G401 (cell line): ENCODE measurements at places on chromosomes 3 and 15.

GRCh38 chr15:42549032-42549491, 424 bp downstream of the HAUS2 start:
- DNase-seq, result peak; percentile 59

DNA sequence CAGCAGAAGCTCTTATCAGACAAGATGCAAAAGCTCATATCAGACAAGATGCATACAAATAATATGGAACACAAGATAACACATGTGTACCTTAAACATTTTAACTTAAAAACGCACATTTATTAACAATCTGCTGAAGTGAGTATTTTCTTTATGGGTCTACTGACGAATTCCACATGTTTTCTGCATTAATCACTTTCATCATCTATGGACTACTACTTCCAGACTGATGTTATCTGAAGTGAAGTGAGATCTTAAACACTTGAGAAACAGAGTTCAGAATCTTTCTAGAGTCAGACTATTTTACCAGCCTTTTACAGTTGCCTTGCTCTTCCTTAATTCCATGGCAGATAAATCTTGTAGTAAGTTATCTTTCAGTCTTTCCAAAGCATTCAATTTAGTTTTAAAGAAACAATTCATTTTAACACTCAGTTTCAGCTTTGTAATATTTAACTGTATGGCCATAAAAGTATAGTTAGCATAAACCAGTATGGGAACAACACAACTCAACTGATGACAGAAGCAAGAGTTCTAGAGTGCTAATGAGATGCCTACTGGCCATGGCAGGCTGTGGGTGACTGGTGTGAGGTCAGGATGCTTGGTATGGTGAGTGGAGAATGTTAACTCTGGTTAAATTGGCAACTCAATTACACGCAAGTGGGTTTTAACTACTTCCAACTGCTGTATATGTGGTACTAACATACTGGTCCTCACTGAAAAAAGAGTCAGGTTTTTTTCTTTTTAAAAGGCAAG, 9.8 kb downstream of the CMTM6 start:
- DNase-seq, result no peak

GRCh38 chr3:154658000-154658399, 228.0 kb upstream of the GPR149 start:
- DNase-seq, result no peak

DNA sequence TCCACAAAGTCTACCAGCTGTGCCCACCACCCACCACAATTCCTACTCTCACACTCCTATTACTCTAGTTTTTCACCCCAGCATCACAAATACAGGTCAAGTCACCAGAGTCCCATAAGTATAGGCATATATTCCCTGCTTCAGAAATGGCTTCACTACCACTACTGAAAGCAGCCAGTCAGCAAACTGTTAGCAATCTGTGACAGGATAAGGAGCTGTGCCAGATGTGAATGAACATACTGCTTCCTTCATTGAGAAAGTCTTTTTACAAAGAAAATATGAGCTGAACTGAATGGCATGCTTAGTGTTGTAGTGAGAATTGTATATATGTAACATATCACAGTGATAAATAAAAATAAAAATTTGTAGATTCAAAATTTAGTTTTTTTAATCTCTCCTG, 76.8 kb downstream of the C3orf85 start:
- DNase-seq, result no peak

GRCh38 chr3:167740961-167741587, 5.6 kb downstream of the SERPINI1 start:
- peak; percentile 26 for DNase-seq

GRCh38 chr15:39285071-39285470, 295.8 kb upstream of the THBS1 start:
- no peak for DNase-seq

GRCh38 chr3:191262650-191263049, 63.6 kb downstream of the OSTN start:
- no peak for DNase-seq

- DNase-seq, result no peak
Observed at GRCh38 chr15:48718646-48719045, 73.1 kb upstream of the FBN1 start.

- DNase-seq, result no peak
Observed at GRCh38 chr3:15783361-15783969, 14.3 kb downstream of the ANKRD28 start.

GRCh38 chr3:126399351-126399735, 4.6 kb downstream of the CFAP100 start:
- DNase-seq, result no peak

DNA sequence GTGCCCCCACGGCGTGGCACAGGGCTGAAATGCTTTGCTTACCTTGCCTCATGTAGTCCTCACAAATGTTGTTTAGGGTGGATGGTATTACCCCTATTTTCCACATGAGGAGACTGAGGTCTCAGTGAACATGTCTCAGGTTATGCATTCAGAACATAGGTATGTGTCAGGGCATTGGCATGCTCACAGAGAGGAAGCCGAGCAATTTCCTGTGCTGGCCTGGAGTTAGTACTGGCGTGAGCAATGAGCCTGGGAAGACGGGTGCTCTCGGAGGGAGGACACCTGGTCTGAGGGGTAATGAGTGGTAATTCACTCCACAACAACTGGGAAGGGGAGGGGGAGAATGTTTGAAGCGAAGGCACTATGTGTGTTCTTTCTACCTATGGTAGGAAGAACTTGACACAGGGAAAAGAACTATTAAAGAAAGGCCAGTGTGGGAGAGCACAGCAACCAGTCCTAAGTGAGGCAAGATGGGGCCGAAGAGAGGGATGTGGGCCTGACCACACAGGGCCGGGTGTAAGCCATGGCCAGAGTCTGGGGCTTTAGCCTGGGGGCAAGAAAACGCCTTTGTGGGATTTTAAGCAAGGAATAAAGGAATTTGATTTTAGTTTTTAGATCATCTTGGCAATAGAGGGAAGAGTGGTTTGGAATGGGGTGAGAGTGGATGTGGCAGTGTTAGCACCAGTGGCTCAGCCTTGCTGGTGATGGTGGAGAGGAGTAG, 4.9 kb upstream of the FAM131A start:
- DNase-seq, result no peak

- DNase-seq, result no peak
Observed at GRCh38 chr15:78840661-78841375, 29.6 kb upstream of the ADAMTS7 start.

DNA sequence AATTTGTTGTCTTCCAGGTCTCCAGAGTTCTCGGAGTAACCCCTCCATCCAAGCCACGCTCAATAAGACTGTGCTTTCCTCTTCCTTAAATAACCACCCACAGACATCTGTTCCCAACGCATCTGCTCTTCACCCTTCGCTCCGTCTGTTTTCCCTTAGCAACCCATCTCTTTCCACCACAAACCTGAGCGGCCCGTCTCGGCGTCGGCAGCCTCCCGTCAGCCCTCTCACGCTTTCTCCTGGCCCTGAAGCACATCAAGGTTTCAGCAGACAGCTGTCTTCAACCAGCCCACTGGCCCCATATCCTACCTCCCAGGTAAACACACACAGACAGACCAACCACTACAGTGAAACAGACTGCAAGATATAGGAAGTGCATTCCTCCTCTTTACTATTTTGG, 87.9 kb upstream of the BLM start:
- DNase-seq, result no peak

GRCh38 chr15:75454471-75455378, 3.2 kb upstream of the SIN3A start:
- DNase-seq, result no peak

GRCh38 chr3:99023590-99024192, 122.2 kb upstream of the DCBLD2 start:
- DNase-seq, result peak; percentile 10

GRCh38 chr3:129822241-129822640, 71.3 kb downstream of the TMCC1 start:
- no peak for DNase-seq

DNA sequence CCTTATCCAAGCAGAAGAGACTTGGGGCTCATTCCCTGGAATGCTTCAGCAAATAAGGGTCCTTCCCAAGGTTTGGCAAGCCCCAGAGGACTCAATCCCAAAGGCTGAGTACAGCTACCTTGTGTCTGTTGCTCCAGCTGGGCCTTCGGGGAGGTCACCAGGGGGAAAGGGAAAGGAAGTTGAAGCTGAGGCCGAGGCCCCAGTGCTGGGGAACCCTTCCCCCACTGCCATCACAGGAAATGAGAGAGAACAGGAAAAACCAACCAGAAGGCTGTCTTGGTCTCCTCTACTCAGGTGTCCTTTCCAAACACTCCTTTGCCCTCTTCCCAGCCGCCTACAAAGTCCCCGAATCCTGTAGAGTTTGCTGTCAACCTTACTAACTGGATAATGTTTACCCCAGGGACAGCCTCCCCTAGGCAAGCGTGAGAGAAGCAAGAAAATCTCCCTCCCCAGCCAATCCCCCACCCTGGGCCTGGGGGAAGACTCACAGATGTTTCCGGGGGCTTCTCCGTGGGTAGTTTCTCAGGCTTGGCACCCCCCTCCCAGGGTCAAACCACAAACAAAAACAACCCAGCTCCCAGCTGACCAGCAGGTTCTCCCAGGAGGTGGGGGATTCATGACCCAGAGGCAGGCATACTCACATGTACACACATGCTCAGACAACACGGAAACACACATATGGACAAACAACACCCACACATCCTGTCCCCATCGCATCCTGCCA, 5.5 kb downstream of the CSRNP1 start:
- DNase-seq, result no peak

GRCh38 chr15:65391732-65392131, 13.9 kb upstream of the IGDCC3 start:
- DNase-seq, result no peak

- DNase-seq, result no peak
Observed at GRCh38 chr3:130795396-130795795, 48.8 kb upstream of the PIK3R4 start.

DNA sequence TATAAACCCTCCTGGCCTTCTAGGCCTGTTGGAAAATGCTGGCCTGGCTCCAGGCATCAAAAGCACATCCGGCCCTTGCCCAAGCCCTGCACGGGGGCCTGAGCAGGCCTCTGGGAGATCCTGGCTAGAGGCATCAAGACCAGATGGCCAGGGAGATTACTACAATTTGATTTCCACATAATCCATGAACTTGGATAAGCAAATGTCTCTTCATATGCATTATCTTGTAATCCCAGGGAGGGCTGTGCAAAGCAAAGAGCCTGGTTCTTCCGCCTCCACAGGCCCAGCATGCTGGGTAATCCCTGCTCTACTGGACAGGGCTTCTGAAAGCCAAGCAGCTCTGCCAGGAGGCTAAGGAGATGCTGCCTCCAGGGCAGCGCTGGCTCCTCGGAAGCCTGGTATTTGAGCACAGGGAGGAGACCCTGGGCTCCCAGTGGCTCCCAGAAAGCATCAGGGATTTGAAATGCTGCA, 18.2 kb downstream of the MRPL46 start:
- peak; percentile 87 for DNase-seq

DNA sequence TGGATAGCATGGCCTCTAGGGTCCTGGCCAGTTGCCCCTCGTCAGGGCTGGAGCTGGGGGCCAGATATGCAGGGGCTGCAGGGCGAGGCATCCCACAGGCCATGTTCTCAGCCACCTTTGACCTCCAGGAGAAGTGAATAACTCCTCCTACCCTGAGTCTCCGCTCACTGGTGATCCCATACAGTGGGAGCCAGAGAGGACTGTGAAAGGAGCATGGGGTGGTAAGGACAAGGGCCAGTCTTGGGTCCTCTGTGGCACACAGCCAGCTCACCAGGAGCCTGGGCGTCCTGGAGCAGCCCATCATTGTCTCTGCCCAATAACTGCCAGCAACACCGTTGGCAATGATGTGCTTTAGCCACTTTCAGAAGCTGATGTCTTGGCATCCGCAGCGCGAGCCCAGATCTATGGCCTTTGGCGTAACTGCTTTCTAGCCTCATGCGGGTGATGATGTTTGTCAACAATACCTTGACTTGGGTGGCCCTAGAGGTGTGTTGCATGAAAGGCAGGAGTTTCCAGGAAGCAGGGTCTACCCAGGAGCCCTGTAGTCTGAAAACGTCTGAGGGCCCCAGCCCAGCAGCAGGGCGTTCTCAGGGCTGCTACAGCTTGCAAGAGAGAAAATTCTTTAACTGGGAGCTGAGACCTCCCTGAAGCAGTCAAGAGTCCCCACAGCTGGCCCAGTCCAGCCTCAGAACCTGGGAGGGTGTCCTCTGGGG, 61.1 kb upstream of the IQSEC1 start:
- no peak for DNase-seq

- no peak for DNase-seq
Observed at GRCh38 chr3:109678600-109678999, 341.3 kb upstream of the DPPA4 start.

DNA sequence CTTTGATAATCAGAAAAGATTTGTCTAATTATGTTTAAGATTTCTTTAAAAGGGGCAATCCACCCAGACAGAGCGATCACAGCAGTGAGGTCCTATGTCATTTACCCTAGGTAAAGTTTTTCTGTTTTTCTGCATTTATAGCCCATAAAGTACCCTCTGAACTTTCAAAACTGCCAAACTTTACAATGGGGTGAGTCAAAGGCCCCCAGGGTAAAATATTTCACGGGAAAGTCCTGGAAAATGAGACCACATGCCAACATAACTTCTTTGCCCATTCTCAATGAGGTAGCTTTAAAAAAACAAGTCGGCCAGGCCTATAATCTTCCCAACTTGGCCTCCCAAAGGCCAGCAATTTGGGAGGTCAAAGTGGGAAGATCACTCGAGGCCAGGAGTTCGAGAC, 53.0 kb downstream of the SUCLG2 start:
- no peak for DNase-seq

- no peak for DNase-seq
Observed at GRCh38 chr3:196140224-196140623, 58.3 kb upstream of the TFRC start.

- no peak for DNase-seq
Observed at GRCh38 chr3:102390916-102391315, 43.9 kb upstream of the ZPLD1 start.

DNA sequence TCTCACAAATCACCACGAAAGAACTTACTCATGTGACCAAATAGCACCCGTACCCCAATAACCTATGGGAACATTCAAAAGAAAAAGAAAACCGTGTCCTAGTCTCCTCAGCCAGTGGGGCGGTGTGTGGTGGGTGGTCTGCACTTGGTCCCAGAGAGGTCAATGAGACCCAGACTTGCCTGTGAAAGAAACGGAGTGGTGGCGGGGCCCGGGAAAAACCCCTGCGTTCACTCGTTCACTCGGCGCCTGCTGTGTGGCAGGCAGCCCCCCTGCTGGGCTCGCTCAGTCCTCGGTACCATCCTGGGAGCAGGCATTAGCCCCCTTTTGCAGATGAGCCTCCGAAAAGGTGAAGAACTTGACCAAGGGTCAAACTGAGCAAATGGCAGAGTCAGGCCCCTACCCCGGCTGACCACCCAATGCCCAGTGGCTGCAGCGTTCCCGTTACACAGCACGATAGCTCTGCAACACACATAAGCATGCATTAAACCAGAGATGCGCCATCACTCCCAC, 36.0 kb downstream of the ZDHHC19 start:
- DNase-seq, result no peak

DNA sequence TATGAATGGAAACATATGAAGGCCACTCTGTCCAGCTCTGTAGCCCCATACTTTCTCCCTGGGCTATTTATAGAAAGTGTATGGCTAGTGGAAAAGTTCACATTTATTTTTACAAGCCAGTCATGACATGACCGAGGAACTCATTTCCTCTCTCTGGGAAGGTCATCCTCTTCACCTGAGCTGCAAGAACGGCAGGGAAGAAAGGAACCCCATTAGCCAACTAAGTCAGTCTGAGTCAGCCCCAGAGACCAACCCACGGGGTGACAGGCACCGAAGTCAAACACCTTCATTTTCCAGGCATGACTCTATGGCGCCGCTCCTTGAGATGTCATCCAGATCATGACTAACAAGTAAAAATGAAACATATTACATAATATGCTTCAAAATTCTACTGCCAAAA, 4.8 kb downstream of the PAQR9 start:
- DNase-seq, result no peak

GRCh38 chr3:61073566-61074165, 177.6 kb downstream of the FHIT start:
- no peak for DNase-seq
